Globus pallidus (tissue), 1 donor: ENCODE measurements at places on chromosomes 4 and X.

GRCh38 chrX:15678339-15678738 is 13.7 kb upstream of the CLTRN start:
- no peak for DNase-seq

DNA sequence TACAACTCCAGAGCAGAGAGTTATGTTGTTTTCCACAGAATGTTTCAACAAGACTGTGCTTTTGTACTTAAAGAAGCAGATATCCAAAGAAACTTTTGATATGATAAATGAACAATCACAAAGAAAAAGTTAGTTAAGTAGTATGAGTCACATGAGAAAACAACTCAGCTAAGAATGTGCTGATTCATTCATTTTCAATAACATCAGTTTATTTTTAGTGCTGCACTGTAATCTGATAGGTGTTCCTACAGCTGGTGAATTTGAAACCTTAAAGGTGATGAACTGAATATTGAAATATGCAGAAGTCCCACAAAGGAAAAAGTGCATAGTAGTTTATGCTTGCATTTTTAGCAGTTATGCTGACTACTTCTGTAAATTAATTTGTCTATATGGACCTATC is 180.3 kb upstream of the TENM3 start:
- no peak for DNase-seq

DNA sequence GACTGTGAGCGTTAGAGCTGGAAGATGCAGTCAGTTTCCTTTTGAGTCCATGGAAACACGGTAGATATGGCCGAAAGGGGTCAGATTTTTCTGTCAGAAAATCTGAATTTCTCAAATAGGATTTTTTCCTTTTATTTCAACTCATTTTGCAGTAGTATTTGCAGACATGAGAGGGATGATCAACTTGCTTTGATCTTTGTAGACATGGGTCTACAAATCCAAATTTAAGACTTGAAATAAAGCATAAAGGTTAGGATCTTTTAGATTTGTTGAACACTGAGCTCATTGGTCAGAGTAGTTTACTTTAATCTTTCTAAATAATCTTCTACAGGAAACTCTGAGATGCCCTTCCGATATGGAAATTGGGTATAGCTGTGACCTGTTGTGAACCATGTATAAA is 44.7 kb downstream of the DOCK11 start:
- no peak for DNase-seq

DNA sequence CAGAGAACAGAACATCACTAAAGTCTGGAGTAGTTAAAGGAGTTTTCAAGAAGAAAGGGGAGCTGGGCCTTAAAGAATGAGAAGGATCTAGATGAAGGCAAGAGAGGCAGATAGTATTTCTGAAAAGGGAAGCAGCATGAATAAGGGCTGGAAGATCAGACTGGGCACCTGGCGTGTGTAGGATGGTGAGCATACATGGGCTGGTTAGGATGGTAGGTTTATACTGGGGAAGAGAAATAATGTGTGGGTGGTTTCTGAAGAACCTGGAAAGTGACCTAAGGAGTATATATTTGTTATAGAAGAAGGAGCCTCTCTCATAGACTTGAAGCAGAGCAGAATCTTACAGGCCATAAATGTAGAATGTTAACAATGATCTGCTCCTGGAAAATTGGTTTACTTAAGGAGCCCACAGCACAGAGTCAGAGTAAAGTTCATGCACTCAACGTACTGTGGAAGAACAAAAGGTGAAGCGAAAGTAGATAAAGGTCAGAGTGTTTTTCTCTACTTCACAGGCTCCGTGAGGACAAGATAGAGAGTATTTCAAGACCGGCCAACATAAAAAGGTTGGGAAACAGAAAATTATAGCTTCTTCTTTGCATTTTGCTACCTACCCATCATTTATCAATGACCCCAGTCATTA is 35.8 kb downstream of the MBNL3 start:
- DNase-seq = no peak
